ENCODE measurements at places on chromosomes 3 and 15.

DNA sequence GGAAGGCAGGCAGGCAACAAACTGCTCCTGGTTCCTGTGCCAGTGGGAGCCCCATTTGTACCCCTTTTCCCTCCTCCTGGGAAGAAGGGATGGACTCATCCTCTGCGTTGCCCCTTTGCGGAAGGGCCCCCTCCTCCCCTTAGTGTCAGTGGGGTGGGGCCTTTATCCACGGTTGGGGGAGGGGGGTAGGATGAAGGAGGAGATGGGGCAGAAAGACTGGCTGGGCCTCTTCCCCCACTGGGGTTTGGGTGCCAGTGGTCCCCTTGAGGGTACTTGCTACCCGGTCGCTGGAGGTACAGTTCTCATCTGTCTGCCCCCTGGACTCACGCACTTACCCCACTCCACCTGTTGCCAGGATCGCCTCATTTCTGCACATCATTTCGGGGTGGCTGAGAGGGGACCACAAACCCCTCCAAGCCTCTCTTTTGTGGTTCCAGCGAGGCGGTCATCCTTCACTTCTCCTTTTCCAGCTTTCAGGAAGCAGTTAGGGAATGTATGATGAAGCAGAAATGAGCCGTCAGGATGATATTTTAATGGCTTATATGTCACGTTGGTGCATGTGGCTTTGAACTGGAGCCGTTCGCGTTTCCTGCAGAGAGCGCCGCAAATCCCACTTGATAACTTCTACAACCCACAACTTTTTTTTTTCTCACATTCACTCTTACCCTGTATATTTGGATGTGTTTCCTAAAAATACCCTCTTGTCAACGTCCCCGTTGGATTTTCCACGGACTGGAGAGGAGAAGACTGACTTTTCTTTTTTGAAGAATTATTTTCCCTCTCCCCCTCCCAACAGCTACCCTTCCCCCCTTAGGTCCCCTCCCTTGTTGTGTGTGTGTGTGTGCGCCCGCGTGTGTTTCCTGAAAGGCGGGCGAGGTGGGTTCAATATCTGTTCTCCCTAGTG lies at the start of gene ZIC4:
ZIC4 (minus strand) TSS at position 516 of the 904 bp plus-strand sequence. CDS start 3,746 bp downstream, outside the sequence.
- DNase-seq = no peak

DNA sequence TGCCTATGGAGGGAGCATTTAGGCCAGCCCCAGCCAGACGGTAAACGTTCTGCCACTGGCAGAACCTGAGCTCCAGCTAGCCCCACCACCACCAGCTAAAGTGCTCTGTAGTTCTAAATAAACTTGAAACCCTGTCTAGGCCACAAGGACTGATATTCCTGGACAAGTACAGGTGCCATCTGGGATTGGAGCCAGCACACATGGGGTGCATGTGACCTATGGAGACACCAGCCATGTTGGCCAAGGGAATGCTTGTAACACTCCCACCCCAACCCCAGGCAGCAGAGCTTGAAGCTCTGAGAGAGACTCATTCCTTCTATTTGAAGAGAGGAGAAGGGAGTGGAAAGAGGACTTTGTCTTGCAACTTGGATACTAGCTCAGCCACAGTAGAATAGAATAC lies 284.5 kb upstream of the DCBLD2 start:
- DNase-seq = no peak

GRCh38 chr15:23616536-23616935 lies 31.1 kb downstream of the MAGEL2 start:
- no peak for DNase-seq

GRCh38 chr3:114879059-114880031 lies 267.7 kb downstream of the ZBTB20 start:
- DNase-seq = no peak

DNA sequence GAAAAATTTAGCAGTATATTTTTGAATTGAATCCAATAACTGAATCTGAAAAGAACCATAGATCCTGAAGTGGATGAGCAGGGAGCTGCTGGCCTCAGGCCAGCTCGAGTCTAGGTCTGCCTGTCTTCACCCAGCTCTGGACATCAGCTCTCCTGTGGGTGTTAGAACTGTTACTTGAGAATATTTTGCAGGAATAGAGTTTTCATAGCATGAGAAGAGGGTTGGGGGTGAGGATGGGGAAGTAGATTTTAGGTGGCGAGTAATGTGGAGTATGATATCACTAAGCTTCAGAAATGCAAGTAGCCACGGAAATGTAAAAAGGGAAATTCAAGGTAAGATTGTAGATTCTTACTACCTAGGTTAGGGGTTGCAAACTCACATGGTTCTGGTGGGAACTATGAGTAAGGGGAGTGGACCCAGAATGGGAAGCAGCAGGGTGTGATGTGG lies 6.2 kb downstream of the RAB8B start:
- no peak for DNase-seq

DNA sequence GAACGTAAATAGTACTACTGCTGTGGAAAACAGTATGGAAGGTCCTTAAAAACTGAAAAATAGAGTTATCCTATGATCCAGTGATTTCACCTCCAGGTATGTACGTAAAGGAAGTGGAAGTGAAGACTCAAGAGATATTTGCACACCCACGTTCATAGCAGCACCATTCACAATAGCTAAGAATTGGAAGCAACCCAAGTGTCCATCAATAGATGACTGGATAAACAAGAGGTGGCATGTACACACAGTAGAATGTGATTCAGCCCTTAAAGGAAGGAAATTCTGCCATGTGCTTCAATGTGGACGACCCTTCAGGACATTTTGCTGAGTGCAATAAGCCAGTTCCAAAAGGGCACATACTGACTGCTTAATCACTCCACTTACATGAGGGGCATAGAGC lies 188.3 kb downstream of the APBA2 start:
- DNase-seq = no peak

GRCh38 chr3:14793126-14793857 lies 25.5 kb upstream of the FGD5 start:
- DNase-seq = no peak

DNA sequence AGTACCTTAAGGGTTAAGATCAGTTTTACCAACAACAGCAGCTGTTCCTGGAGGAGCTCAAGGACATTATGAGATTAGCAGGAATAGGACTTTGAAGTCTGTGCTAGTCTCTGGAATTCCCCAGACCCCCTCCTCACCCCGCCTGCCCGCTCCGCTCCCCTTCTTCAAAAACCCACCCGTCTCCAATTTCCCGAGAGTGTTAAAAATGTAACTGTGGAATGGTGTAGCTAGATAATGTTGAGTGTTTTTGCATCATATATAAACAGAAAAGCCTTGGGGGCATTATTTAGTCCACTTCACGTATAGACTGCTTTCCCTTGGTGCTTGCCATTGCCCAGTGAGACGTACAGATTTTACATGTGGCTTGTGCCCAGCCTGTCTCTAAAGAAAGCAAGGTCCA lies 65.0 kb upstream of the SEMA6D start:
- DNase-seq = no peak

DNA sequence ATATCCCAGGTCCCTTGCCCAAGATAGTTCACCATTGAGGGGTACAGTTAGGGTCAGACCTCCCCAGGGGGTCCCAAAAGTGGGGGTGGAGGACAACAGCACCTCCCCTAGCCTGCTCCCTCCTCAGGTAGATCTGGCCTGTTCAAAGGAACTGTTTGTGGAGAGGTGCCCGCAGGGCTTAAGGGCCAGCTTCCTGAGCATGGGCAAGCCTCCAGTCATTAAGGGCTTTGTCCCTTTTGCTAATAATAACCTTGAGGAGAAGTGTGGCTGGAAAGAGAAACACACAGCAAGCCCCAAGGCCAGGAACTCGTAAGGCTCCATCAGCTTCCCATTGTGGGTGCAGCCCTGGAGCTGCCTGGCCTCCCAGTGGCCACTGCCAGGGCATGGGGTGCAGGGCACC lies 47.4 kb downstream of the ISG20 start:
- no peak for DNase-seq

DNA sequence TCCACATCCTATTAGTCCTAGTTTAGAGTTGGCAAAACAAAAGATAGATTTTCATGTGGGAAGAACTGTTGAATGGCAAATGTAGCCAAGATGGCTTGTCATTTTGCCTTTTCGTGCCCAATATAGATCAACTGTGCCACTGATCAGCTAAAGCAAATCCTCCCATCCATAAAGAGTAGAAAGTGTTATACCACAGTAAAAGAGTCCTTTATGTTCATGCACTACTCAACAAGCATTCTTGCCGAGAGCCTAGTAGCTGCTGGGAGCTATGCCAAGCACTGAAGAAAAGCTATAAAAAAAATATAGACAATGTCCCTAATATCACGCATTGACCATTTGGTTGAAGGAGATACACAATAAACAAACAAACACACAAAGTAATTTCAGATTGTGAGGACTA lies 225.2 kb downstream of the KCNMB2 start:
- DNase-seq = no peak

DNA sequence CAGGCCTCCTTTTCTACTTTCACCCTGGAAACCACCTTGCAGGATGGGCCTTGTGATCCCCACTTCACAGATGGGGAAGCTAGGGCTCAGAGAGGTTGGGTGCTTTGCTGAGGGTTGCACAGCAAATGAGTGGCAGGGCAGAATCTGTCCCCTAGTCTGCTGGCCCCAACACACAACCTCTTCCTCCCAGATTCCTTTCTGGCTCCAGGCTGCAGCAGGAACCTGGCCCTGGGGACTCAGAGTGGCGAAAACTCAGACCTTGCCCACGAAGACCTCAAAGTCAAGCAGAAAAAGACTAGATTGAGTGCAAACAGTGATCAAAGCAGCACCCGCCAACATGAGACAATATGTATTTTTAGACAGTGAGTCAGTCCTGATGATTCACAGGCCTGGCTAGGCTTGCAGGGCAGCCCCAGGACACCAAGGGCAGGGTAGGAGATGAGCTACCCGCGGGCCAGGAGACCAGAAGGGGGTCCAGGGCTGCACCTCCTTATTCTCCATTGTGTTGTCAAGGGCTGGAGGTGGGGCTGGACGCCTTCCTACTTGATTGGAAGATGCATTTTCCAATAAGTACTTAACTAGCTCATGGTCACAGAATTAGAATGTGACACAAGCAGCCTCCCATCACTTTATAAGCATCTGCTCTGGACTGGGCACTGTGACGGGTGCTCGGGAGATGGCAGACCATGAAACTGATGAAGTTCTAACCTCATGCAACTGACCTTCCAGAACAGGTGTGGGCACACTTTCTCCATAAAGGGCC lies 23.9 kb downstream of the GOLGA6L2 start:
- no peak for DNase-seq

DNA sequence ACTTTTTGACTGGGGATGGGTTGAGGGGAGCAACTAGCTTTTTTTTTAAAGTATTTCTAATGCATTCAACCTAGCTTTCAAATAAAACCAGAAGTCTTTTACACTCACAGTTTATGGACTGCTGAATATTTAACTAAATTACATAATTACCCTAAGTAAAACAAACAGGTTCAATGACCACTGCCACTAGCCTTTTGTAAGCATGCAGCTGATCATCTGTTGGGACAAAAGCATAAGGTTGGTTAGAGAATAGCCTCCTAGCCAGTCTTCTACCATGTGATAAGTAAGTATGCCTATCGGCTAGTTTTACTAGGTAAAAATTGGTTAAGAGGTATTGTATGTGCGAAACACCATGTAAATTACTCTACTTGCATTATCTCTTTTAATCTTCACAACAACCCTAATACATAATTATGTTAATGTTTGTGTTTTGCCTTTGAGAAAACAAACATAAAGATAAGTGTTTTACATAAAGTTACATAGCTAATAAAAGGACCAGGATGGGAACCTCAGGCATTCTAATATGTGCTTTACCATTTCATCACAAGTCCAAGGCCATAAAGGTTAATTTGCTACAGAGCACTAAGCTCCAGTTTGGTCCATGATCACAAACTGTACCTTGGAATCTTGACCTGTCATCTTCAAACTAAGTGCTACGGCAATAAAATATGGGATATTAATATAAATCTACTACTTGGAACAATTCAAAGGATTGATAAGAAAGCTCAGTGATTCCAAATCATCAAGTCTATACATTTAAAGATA lies 13.2 kb downstream of the PFN2 start:
- no peak for DNase-seq

- DNase-seq = no peak
Measured at GRCh38 chr3:100149713-100150415, 35.6 kb upstream of the FILIP1L start.

- DNase-seq = no peak
Measured at GRCh38 chr15:95734422-95735316, 595.8 kb upstream of the NR2F2 start.

DNA sequence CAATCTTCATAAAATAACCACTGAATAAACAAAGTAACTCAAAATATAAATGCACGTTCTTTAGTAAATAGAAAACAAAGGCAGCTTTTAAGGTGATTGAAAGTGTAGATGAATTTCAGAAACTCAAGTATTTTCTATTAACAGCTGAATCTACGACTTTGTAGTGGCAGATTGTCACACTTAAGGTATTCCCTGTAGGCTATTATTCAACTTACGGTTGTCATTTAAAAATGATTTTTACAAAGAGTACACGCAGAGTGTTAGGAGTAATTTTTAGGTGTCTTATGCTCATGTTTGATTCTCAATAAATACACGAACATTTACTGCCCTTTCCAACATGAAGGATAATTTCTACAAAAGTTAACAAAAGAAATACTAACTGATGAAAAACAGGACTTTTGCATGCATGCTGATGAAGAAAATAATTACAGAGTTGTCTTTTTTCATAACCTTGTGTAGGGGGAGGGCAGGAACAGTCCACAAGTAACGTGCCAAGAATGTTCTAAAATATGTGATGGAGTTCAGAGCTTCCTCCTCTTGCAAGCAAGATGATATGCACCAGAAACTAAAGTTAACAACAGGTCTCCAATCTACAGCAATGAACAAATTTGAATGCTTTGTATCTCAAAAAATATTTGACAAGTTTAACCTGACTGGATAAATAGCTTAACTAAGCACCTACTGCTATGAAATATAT lies 16.7 kb downstream of the DCBLD2 start:
- DNase-seq = no peak

- no peak for DNase-seq
Measured at GRCh38 chr3:148763986-148764935, 63.4 kb upstream of the CPB1 start.

- DNase-seq = no peak
Measured at GRCh38 chr3:135964160-135964955, 1.2 kb upstream of the PPP2R3A start.

DNA sequence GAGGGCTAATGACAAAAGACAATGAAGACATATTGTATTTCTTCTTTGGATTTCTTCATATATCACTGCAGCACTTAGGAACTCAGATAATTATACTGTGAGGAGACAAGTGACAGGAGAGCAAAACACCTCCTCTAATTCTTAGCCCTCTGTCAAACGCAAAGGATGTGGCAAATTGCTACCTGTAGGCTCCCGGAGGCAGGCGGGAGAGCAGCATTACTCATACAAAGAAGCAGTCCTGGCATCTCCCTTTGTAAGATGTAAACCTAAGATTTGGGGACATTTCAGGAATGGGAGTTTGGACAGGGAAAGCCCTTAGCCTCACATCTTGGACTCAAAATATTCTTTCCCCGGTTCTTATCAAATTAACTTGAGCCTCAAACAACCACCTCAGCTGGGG lies 460.8 kb downstream of the SOX2 start:
- DNase-seq = no peak

Data from stimulated activated CD4-positive, alpha-beta T cell treated with anti-CD3 and anti-CD28 coated beads, Interleukin-15, amount 100 ng/mL, for 24 hours (primary cell).